ENCODE measurements at places on chromosomes 3 and 15.

GRCh38 chr3:10721101-10721500 lies 94.9 kb upstream of the SLC6A11 start:
- DNase-seq, result no peak

DNA sequence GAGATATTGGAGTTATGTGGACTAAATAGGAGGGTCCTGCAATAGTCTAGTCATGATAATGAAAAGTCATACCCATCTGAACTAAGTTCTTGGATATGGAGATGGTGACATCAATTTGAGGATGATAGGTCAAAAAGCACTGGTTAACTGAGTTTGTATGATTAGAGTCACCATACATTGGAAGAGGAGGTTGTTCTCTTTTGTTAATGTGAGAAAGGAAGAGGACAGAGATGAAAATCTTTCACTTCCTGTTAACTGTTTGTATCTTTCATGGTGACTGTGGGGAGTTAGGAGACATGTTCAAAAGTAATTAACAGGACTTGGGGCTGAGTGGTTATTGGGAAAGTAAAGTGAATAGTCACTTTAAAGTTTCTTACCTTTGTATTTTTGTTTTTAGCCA lies 11.1 kb downstream of the TMEM62 start:
- DNase-seq, result no peak

DNA sequence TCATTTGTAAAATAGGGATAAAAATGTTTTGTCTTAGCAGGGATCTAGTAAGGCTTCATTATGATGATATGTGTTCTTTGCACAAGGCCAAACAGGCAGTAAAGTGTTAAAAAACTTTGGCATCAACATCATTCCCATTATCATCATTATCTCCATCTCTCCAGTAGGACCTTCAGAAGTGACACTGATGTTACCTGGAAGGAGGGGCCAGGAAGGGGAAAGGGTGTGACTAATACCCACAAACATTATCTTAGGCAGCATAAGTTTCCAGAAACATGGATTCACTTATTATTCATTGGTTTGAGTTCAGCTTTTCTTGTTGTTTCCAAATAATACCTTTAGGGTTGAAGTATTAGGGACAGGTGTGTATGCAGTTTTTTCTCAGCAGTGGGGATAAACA lies 399.6 kb downstream of the PTPRG start:
- DNase-seq, result no peak

DNA sequence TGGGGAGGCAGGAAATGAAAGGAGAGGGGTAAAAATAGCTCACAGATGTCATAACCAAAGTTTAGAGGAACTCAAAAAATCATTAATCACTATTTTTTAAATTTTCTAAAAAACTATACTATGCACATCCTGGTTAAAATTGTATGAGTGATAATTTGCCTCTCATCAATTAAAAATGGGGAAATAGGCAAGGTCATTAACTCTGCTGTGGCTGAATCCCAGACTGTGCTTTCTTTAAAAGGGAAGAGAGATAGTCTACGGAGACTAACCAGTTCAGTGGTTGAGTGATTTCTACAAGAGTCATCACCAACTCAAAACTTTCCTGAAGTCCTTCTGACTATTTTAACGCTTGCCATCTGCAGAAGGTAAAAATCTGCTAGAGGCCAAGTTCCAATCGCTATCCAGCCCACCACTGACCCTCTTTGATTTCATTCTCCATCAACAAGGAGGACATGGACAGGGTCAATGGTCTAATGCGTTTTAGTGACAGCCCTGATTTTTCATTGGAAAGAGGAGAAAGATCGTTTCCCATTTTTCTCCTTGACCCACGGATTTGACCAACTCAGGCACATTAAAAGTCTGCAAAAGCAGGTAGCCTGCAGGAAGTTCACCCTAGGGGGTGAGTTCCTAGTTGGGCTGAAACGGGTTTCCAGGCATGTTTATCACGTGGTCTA lies 850 bp downstream of the SUCLG2 start:
- no peak for DNase-seq

DNA sequence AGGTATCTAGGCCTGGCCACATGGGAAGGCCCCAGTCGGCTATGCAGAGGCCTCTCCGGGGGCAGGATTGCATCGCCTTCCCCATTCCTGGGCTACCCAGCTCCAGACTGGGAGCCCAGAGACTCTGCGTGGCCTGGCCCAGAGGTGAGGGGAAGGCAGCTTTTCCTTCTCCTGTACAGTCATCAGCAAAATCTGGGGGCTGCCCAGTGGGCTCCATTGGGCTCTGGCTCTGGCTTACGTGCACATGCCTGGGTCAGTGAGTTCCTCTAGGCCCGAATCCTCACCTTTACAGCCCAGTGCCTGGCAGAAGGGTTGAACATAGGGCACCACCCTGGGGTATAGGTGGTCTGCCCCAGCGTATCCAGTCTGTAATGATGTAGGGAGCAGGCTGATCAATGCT lies 3.9 kb upstream of the ANKRD63 start:
- no peak for DNase-seq

DNA sequence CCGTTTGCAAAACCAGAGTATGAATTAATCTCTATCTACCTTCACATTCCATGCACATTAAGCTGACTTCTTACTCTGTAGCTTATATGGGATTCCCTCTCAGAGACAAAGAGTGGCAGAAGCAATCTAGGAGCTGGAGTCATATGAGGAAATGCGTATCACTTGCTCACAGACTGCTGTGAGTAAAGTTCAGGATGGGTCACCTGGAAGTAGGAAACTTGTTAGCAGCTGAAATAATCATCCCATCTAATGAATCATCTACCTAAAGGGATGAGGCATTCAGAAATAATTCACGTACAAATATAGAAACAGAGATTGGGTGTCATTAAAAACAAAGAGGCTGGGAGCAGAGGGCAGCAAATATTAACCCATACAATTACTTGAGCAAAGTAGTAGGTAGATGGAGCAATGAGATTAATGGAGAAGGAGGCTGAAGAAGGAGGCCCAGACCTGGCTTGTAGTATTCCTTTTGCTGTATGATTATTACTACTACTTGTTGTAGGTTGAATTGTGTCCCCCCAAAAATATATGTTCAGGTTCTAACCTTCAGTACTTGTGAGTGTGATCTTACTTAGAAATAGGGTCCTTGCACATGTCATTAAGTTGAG lies 866.3 kb downstream of the ROBO2 start:
- DNase-seq, result no peak

DNA sequence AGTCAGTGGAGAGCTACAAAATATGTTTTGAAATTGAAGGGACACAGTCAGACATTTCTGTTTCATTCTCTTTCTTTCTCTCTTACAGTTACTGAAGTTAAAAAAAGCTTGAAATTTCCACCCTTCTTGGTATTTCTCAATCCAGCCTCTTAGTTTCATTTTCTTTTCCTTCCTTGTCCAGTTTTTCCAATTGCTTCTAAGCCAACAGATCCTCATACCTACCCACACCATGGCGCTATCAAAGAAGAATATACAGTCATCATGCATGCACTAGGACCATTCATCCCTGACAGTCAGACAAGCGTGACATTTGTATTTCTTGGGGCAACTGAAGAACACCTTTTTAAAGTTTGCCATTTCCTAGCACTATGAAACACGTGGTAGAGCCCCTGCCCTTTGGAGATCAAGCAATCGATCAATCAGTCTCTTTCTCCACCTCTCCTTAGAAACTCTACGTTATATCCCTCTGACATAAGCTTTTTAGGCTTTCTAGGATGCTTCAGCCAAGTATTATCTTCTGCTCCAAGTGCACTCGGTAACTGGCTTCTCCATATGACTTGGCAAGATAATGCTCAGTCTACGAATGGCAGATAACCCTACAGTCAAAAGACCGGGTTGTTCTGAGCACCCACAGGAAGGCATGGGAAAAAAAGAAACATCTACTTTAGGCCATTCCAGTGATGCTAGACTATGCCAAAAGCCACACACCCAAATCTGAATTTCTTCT lies 65.4 kb downstream of the FBN1 start:
- peak; percentile 24 for DNase-seq

DNA sequence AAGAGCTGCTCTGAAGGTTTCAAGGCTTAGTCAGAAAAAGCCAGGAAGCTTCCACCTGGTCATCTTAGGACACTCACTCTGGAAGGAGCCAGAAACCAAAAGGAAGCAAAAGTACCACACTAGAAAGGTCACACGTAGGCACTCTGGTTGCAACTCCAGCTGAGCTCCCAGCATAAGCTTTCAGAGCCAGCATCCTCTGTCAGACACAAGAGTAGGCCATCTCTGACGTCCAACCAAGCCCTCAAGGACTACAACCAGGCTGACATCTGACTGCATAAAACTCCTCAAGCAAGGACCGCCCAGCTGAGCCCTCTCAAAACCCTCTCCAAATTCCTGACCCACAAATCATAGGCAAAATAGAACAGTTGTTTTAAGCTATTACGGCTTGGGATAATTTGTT lies 12.8 kb downstream of the SH3BP5 start:
- peak; percentile 75 for DNase-seq

DNA sequence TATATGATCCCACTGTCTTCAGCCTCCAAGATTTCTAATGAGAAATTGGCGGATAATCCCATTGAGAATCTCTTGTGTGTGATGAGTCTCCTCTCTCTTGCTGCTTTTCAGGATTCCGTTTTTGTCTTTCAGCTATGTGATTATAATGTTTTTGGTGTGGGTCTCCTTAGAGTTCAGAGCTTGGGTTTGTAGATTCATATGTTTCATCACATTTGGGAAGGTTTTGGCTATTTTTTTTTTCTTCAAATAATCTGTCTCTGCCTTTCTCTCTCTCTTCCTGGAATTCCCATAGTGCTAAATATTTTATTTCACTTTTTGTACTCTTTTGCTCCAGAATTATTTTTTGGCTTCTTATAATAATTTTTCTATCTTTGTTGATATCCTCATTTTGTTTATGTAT lies 40.4 kb downstream of the SACM1L start:
- no peak for DNase-seq
